ENCODE measurements at places on chromosomes 6 and 20.

- DNase-seq: peak; percentile 82
Measured at GRCh38 chr20:35369804-35370203, 42.0 kb downstream of the UQCC1 start.

GRCh38 chr20:49656304-49656703 is 57.4 kb downstream of the B4GALT5 start:
- peak; percentile 45 for DNase-seq

DNA sequence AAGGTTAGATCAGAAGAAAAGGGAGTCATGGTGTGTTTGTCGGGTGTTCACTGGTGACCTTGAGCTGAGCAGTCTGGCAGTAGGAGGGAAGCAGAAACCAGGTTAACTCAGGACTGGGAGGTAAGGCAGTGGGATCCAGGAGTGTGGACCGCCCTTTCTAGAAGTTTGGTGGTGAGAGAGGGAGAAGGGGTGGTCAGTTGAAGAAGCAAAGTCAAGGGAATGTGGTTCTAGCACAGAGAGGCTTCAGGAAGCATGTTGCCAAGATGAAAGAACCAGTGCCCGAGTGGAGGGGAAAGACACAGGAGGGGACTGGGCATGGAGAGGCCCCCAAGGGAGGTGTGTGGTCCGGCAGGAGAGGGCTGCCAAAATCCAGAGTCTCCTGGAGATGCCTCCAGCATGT is 3.6 kb downstream of the MAPK13 start:
- no peak for DNase-seq

DNA sequence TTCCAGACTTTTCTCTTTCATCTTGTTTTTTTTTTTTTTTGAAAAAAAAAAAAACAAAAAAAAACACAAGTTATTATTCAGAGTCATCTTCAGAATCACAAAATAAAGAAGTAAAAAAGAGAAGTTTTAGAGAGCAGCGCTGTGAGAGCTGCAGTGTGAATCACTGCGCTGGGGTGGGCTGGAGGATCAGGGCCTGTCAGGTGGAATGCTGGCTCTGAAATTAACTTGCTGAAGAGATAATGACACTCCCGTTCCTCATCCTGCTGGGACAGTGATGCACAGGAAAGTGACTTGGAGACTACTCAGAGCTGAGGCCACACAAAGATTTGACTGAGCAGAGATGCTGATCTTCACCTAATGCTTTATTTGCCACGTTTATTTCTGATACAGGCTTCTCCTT is 42.7 kb upstream of the CLDN20 start:
- no peak for DNase-seq

DNA sequence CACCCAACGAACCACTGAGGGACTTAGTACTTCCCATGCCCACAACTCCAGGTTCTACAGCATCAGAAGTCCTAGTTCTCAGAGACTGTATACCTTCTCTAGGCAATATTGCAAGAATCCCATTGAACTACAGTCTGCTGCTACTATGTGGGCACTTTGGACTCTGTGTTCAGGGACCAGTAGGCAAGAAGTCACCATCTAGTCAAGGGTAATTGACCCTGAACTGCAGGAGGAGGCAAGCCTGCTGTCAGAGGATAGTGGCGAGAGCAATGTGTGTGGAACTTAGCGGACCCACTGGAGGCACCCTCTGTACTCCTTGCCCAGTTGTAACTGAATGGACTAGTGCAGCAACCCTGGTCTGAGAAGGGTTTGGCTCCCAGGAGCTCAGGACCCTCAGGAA is 15.7 kb downstream of the HEBP2 start:
- no peak for DNase-seq

DNA sequence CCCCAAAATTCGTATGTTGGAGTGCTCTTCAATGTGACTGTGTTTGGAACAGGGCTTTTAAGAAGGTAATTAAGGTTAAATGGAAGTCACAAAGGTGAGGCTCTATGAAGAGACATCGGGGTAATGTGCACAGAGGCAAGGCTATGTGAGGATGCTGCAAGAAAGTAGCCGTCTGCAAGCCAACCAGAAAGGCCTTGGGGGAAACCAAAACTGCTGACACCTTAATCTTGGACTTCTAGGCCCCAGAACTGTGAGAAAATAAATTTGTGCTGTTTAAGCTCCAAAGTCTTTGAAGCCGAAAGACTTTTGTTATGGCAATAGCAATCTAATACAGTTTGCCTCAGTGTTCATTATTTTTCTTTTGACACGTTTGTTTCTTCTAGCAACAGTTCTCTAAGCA is 2.4 kb upstream of the IRAK1BP1 start:
- DNase-seq: no peak

DNA sequence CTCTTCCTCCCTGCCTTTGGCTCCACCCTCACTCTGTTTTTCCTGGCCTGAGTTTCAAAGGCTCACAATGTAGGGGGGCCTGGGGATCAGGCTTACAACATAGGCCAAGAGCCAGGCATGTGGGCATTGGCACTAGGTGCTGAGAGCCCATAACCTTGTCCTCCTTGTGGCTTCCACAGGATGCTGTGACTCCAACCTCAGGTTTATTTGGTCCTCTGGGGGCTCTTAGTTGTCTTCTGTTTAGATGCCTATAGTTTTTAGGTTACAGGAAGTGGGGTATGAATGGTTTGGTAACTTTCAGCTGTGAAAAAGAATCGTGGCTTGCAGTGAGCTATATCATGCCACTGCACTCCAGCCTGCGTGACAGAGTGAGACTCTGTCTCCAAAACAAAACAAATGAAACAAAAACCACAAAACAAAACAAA is 25.6 kb downstream of the MMP24 start:
- DNase-seq: no peak

- DNase-seq: no peak
Measured at GRCh38 chr6:34973547-34974248, 84.6 kb downstream of the ANKS1A start.

GRCh38 chr20:60104993-60105803 is 147.0 kb downstream of the CDH26 start:
- DNase-seq: no peak

GRCh38 chr20:51447097-51447764 is 95.3 kb downstream of the NFATC2 start:
- peak; percentile 98 for DNase-seq

DNA sequence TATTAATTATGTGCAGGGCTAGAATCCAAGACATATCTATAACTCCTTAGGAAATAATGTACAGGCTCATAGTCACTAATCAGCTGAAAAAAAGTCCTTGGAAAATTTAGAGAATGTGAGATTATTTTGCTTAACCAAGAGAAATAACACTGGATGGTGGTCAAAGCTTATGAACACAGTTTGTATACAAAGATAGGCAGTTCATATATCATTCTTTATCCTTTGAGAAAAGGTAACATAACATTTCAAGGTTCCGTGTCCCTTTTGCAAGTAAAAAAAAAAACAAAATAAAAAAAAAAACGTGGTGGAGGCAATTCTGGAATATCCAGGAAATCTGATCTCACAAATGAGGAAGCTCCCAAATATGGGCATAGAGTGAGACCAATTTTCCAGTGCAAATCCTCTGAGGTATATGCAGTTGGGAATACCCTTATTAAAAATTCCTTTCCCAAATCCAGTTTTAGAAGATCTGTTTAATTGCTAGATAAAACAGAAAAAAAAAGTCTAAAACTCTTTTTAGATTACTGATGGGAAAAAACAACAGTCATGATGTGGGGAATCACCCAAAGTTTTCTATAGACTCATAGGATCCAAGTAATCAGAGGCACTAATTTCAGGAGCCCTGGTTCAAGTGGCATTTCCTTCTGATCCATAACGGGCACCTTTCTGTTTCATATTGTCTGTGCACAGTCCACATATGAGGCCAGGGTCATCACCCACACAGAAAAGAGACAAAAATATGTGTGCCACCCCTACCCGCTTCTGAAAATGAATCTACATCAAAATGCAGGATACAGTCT is 17.7 kb upstream of the TNFAIP3 start:
- DNase-seq: peak; percentile 46

GRCh38 chr6:42449917-42450476 is 1.7 kb downstream of the TRERF1 start:
- peak; percentile 41 for DNase-seq

DNA sequence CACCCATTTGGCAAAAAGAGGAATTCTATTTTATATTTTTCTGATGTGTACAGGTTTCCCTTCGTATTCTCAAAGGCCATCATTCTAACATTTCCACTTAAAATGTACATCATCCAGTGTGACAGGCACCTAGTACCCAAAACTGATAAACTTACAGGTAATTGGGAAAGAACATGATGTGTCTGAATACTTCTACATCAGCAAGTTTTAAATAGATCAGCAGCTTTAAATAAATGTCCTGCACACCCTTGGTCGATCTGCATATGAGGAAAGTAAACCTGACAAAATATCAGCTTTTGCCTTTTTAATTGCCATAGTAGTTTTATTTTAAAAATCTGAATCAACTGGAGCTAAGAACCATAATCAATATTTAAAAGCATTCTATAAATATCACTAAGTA is 26.5 kb downstream of the TOMM6 start:
- DNase-seq: no peak

GRCh38 chr6:138736640-138737039 is 36.9 kb upstream of the CCDC28A start:
- DNase-seq: peak; percentile 10

GRCh38 chr6:147621961-147622360 is 113.5 kb downstream of the SAMD5 start:
- no peak for DNase-seq

DNA sequence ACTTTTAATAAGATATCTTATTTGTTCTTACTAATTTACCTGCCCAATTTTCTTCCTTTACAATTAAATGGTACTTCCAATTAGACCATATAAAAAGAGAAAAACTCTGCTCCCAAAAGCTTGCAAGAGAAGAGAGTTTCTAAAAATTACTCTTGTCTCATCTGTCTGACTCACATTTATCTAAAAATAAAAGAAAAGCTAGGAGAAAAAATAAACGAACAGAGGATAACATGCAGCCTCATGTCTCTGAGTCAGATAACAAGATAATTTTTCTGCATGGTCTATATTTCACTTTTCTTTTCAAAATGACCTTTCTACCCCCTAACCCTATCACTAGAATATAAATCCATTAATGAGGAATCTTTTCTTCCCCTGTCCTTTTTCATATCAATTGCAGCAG is 127.2 kb upstream of the TCF21 start:
- peak; percentile 76 for DNase-seq

DNA sequence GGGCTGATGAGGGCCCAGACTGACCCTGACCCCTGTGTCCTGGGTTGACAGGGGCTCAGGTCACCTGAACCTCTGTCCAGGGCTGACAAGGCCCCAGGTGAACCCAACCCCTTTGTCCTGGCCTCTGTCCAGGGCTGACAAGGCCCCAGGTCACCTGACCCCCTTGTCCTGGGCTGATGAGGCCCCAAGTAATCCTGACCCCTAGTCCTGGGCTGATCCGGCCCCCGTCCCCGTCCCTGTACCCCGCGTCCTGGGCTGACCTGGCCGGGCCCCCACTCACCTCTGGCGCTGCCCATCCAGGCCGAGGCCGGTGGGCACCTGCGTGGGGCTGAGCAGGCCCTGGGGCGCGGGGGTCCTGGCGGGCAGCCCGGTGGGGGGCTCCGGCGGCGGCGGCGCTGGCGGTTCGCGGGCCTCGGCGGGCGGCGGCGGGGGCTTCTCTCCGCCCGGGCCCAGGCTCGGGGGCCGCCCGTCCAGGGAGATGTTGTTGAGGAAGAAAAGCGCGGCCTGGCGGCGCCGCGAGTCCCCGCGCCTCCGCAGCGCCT is 379 bp downstream of the CABLES2 start:
- no peak for DNase-seq

DNA sequence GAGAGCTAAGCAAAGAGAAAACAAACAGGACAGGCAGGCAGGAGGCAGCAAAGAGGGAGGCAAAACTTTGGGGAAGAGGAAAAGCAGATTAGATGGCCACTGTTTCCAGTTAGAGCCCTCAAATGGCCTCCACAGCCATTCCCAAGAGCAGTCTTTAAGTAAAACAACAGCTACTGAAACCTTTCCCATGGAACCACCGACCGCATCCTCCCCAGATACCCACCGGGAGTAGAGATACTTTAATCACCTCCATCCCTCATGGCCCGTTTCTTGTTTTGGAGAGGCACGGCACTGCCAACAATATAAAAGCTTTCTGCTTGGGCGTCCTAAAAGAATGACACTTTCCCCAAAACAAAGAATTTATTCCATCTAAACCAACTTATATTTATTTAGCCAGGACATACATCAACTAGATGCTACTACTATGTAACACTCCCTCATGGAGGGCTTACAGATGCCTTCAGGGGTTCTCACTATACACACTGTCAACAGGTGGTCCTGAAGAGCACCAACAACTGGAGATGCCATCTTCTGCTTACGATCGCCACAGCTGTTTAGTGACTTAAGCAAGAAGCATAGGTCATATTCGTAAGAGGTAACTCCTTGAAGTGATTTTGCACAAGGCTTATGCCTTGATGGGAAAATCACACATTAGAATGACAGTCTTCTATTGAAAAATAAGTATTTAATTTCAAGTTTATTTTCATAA is 43.4 kb downstream of the CNKSR3 start:
- DNase-seq: no peak

DNA sequence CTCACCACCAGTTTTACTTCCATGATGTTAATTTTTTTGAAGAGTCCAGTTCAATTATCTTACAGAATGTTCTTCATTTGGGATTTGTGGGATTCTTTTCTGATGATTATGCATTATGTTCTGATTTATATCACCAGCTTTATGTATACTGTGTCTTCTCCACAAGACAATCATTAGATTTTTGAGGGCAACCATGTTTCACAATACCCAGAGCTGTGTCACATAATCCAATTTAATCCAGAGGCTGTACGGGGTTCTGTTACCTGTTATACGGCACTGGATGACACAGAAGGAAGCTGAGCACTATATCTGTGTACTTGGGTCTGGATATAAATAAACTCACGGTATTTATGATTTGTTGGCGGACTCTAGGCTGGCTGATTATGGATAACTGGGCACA is 41.6 kb upstream of the RPN2 start:
- no peak for DNase-seq

- peak; percentile 32 for DNase-seq
Measured at GRCh38 chr6:131292145-131292938, 157.1 kb downstream of the AKAP7 start.

DNA sequence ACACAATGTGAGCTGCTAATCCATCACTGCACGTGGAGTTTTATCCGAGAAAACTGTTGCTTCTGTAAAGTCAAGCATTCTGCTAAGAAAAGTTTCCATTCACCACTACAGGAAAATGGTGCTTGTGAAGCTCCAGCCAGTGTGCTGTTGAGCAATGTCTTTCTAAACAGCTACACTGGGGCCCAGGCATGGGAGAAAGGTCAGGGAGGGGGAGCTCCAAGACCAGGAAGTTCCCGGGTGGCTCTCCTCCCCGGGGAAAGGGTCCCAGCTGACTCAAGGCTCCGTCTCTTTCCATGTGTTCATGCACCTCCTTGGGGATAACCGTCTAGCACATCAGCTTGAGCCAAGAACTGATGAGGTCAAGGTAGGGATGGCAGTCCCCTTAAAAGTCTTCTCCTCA is 20.5 kb downstream of the RPP40 start:
- no peak for DNase-seq

GRCh38 chr6:16585805-16586204 is 175.5 kb downstream of the ATXN1 start:
- no peak for DNase-seq

DNA sequence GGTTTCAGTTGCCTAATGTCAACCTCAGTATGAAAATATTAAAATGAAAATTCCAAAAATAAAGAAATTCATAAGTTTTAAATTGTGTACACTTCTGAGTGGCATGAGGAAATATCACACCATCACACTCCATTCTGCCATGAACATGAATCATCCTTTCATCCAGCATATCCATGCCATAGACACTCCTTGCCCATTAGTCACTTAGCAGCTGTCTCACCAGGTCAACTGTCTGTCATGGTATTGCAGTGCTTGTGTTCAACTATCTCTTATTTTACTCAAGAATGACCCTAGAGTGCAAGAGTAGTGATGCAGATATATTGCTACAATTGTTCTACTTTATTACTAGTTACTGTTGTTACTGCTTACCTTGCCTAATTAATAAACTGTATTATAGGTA is 712.4 kb downstream of the EPHA7 start:
- DNase-seq: no peak

Data from EH (cell line).